ENCODE measurements at places on chromosomes 13 and 19. TPM values are rescaled to one million over a fixed set of nuclear protein-coding genes. Genes with fewer than 3 reads are reported as not detected.

Gene SH3GL1
- 15.4 TPM for total RNA-seq

Gene ZNF333
- 6.8 TPM for total RNA-seq

Gene UBE2L5
- 0.24 TPM for total RNA-seq

Gene ZNF709
- 5.0 TPM for total RNA-seq

Gene CEACAM6
- 1.4 TPM for total RNA-seq
